ENCODE measurements at places on chromosomes 5 and 9. TPM values are rescaled to one million over a fixed set of nuclear protein-coding genes. Genes with fewer than 3 reads are reported as not detected.

MIGA2 gene
- polyA plus RNA-seq, result 22.9 TPM

- no peak for DNase-seq
These were observed 14.4 kb downstream of the FGD3 start for GRCh38 chr9:92961627-92962302.

DNA sequence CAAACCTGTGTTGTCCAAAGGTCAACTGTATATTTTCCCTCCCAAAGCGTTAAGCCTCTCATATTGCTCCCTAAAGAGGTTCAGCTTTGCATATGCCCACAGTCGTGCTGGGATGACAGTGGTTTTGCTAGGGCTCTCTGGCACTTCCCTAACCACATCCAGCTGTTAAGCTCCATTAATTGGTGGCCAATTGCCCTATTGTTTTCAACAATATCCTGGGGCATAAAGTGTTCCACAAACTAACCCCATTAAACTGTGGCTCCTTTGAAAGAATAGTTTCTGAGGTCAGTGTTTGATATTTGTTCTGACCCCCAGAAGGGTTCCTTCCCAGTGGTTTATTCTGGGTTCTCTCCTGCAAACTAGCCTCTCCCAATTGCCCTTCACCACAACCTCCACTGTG lies 194.5 kb downstream of the HSD17B3 start:
- DNase-seq, result no peak

GRCh38 chr9:103225702-103226646 lies 230.8 kb downstream of the CYLC2 start:
- no peak for DNase-seq
